ENCODE measurements at places on chromosomes 3 and 15.

GRCh38 chr3:8845641-8846040, 76.2 kb upstream of the OXTR start:
- no peak for DNase-seq

DNA sequence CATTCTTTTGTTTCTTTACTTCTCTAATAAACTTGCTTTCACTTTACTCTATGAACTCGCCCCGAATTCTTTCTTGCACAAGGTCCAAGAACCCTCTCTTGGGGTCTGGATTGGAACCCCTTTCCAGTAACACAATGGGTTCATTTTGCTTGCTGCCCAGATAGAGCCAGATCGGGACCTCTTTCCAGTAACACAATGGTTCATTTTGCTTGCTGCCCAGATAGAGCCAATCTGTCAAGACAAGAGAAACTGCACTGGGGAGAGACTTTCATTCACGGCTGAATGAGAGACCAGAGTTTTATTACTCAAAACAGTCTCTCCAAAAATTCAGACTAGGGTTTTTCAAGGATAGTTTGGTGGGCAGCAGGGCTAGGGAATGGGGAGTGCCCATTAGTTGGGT, 25.4 kb downstream of the METTL6 start:
- DNase-seq = no peak

- no peak for DNase-seq
Observed at GRCh38 chr15:41869770-41870688, 23.8 kb downstream of the SPTBN5 start.

DNA sequence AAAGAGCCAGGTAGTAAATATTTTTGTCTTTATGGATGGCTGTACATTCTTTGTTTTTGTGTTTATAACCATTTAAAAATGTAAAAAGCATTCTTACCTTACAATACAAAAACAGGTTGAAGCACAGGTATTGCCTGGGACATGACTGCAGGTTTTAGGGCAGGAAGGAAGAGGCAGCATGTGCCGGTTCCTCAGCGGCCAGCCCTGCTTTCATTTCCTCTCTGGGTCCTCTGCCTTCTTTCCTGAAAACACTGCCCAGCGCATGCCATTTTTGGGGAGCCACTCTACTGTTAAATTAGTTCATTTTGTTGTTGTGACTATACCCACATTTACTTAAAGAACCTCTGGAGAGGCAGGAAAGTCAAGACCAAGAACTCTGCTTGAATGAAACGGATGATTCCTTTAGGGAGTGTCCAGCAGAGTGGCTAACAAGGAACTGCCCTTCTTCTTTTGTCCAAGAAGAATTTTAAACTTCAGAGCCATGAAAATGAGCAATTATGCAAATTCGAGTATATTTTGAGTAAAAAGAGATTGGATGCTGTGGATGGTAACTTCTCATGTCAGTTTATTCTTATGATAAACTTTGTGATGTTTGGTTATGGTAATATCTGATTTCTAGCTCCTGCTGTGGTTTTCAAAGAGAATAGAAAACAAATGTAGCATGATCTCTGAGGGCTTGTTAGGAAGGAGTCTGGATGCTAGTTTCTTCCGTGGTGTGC, 52.7 kb downstream of the SACM1L start:
- DNase-seq = no peak

DNA sequence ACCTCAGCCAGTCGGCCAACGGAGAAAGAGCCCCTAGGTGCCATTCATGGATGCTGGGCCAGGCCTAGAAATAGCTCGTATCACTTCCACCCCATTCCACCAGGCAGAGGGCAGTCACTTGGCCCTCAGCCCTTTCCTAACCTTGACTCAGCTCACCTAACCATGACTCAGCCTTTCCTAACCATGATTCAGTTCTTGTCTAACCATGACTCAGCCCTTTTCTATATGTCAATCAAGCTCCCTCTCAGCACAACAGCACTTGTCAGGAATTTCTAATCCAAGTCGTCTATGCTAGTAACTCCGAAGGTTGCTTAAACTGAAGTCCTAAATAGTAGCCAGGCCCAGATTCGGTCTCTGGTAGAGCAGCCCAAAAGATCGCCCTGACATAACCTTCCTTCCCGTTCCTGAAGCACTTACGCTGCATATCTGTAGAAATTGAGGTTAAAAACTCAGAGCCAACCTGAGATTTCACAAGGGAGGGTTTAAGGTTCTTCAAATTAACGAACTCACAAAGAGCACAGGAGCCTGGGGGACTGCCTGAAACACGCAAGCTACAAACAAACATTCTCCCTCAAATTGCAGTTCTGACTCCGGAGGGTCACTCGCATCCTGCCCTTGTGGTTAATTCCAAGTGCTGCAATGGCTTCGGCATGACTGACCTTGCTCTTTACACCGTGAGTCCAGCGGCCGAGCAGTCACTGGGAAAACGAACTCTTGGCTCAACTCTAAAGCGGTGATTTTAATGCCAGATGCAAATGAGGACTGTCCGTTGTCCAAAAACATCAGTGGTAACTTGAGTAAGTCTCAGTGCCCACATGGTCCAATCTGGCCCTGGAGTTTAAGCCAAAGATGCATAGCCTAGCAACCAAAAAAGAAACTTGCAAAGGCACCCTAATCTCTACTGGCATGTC, 99.9 kb downstream of the ADAMTS17 start:
- DNase-seq = no peak
